ENCODE measurements at places on chromosomes 2 and 18.

DNA sequence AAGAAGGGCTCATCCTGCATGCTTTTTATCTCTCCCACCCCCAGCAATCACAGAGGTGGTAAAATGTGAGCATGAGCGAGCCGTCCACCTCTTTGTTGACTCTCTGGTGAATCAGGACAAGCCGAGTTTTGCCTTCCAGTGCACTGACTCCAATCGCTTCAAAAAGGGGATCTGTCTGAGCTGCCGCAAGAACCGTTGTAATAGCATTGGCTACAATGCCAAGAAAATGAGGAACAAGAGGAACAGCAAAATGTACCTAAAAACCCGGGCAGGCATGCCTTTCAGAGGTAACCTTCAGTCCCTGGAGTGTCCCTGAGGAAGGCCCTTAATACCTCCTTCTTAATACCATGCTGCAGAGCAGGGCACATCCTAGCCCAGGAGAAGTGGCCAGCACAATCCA is 19.5 kb downstream of the LIPG start:
- no peak for DNase-seq

DNA sequence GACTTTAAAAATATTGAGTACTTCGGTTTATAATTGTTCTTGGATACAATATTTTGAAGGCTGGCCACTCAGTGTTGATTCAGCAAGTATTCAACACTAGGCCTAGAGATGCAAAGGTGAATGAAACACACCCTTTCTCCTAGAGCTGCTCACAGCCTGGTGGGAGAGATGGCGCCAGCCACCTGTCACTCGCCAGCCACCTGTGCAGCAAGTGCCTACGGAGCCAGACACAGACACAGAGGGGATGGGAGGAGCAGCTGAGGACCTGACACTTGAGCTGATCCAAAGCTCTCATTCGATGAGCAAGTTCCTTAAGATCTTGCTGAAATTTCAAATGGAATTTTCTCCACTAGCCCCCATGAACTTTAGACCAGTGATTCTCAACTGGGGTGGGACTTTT is 151.1 kb upstream of the RIOK3 start:
- DNase-seq: no peak

GRCh38 chr2:189291460-189291859 is 111.9 kb upstream of the COL5A2 start:
- DNase-seq: no peak

GRCh38 chr2:47833516-47833968 is 50.6 kb downstream of the MSH6 start:
- no peak for DNase-seq

GRCh38 chr2:54041135-54041534 is 70.3 kb upstream of the PSME4 start:
- DNase-seq: no peak

DNA sequence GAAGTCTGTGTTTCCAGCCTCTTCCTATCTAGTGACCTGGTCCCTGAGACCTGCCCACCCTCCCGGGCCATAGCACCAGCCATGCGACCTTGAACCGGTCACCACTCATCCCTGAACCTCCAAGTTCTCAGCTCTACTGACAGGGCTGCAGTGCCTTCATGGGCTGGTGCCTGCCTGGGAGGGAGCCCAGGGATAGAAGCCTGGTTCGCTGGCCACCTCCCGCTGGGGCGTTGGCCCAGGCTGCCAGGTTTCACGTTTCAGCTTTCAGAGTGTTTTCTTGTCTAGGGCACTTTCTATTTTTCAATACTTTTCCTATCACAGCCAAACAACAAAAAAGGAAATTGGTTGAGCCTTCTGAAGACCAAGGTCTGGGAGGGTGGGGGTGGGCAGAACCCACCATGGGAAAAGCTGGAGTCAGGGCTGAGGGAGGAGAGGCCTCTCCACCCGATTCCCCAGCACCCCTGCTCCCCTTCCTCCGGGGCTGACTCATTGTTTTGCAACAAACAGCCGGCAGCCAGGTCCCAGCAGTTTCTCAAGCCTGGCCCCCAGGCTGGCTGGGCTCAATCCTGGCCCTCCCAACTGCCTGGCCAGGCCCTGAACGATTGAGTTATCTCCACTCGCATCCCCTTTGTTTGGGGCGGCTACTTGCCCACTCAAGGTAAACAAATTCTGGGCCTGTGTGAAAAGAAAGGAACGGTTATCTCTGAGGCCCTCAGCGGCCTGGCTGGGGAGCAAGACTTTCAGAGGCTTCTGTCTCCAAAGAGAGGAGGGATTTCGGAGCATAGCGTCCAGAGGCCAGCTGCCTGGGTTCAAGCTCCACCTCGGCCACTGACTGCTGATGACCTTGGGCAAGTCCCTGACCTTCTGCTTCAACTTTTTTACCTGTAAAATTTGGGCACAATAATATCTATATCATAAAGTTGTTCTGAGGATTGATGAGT is 47.5 kb downstream of the ZFP36L2 start:
- DNase-seq: peak; percentile 54

DNA sequence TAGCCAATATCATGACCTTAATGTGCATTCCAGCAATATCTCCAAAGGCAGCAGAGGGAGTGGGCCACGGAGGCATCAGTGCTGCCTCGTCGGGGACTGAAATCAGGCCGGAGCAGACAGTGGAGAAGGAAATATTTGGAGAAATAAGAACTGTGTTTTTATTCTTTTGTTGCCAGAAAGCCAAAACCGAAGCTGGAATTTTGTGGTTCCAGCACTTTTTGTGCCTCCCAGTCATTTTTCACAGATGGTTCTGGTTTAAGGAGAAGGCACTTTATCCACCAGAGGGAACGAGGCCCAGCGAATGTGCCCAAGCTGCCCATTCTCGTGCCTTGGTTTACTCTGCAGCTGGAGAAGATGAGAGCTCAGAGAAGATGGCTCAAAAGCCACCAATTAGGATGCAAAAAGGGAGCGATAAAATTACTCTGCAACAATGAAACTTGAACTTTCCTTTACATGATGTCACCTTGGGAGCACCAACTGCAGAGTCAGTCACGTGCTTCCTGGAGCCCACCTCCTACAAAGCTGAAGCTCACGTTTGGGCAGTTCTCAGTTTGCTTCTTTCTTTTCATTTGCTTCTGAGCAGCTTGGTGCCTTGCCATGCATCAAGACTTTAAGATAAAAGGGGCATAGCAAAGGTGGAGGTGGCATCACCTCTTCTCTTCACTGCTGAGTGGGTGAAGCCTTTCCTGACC is 288.7 kb downstream of the LPIN1 start:
- DNase-seq: no peak

DNA sequence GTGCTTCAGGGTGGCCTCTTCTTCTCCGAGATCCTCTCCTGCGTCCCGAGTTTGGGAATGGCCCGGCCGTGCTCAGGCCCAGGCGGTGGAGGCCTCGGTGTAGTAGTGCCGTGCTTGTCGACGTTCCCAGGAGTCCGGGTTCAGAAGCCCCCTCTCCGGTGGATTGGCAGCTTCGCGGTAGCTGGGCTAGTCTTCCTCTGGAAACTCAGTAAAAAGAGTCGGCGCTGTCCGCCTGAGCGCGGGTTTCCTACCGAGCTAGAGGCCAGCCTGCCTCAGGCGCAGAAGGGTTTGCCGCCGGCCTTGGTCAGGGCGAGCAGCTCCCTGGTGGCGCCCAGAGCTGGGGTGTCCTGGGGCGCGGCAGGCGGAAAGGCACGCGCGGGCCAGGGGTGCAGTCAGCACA is 3.2 kb downstream of the RALBP1 start:
- DNase-seq: no peak

- DNase-seq: no peak
These were observed 7.4 kb downstream of the ASXL3 start for GRCh38 chr18:33585431-33585775.

DNA sequence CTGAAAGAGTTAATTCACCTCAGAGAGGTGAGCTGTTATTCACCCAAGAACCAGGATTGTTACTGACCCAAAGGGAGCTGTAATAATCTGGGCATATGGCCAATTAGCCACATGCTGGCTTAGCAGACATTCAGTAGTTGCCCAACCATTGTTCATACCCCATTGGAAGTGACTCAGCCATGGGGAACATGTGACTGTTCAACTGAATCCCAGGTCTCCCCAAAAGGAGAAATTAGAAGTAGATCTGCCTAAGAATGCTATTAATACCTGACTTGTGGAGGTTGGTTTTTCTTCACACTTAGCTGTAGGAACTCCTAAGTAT is 272.6 kb upstream of the UBE2E3 start:
- DNase-seq: peak; percentile 59

DNA sequence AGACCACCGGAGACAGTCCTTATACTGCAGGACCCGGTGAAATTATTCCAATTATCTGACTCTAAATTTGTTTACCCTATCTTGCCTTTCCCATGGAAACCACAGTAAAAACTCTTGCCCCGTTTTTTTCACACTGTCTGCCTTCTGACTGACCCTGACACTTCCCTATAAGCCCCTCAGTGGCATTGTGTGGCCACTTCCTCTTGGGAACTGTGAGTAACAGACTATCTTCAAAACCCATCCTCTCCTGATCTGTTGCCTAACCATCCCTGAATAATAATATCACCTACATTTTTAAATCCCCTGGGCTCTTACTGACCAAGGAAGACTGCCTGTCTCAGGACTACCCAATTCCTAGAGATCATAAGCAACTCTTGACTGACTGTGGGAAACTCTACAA is 42.6 kb upstream of the RNF152 start:
- DNase-seq: no peak

- DNase-seq: no peak
These were observed 284.7 kb downstream of the LRRTM1 start for GRCh38 chr2:80019571-80020460.

DNA sequence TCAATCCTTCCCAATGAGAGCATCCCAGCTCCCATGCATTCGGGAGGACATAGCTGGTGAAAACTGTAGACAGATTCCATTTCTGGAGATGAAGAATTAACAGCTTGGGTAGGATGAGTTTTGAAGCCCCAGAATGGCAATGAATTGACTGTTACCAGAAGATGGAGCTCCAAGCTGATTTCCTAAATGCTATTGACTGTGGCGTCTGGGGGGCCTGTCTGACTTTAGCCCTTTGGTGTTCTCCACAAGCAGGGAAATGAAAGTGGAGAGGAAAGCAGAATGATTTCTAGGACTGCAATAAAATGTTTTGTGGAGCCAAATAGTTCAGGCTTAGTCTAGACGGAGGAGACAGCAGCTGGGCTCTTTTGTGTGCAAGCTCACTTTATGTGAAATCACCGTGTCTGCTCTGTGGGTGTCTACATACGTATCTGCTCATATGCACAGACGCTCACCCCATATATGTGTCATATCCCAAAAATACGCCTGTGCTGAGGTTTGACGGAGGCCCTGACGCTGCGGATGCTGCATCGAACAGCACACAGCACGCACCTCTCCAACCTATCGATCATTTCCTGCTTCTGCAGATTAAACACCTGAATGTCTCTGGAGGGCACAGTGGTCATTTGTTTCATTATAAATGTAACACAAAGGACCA is 166.4 kb upstream of the PXDN start:
- DNase-seq: no peak

- DNase-seq: no peak
These were observed 81.7 kb upstream of the TMEM200C start for GRCh38 chr18:5977022-5977421.

DNA sequence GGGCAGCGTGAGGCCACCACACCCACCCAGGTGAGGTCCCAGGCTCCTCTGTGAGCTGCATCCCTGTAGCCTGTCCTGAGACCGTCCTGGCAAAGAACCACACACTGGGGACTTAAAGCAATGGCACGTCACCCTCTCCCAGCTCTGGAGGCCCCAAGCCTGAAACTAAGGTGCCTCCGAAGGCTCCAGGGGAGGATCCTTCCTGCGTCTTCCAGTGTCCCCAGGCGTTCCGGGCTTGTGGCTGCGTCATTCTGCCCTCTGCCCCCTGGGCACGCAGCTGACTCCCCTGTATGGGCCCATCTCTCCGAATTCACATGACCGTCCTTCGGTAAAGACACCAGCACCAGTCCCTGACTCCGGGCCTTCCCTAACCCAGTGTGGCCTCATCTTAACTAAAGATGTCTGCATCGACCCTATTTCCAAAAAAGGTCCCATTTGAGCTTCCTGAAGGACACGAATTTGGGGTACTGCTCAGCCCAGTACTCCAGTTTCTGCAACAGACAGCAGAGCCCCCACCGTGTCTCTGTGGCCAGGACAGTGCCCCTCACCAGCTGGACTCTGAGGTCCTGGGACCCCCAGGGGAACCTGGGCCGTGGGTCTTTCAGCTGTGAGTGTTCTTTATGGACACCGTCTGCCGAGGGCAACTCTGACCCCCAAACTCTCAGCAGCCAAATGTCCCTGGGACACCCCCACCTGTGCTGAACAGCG is 75.2 kb upstream of the CTDP1 start:
- DNase-seq: no peak

DNA sequence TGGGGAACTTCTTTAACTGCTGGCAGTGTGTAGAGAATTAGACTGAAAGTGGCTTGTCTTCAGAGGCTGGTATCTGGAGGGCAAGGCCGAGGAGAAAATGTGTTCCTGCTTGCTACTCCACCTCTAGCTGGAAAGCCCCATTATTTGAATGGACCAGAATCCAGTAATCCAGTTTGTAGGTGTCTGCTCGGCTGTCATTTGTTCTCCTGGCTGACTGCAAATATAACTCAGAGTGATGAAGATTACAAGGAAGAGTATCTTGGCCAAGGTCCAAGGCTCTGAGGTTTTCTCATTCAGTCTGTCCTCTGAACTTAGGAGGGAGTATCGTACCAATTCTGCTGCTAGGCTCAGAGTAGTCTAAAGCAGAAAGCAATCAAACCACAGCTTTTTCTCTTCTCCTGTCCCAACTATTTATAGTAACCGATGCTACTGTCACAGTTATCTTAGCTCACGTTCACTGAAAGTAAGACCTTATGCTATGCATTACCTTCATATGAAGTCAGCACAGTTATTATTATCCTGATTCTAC is 228.6 kb downstream of the SETBP1 start:
- DNase-seq: peak; percentile 9

DNA sequence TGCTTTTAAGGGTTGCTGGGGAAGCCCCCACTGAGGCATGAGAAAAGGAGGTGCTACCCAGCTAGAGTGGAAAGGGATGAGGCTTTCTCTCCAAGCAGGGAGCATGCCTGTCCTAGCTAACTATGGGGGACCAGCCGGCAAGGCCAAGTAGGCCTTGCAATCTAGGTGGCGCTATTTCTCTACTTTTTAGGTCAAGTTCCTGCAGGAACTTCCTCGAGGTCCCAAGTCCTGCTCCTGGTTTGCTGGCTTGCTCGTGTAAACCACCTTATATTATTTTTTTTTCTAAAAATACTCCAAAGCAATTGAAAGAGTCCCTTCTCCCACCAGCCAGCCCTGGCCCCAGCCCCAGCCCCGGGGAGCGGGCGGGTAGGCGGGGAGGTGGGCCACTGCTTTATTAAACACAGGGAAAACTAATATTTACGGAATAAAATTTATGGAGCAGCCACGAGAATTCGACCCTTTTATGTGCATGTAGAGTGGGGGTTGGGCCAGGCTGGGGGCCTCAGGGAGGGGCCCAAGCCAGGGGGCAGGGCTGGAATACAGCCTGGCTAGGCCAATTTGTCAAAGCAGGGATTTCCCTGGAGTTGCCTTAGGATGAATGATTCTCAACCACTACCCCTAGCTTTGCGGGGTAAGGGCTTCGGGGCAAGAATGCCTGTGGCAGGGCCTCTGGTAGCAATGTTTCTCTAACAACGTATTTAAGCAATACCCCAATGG is 12.8 kb upstream of the IHH start:
- no peak for DNase-seq

- DNase-seq: peak; percentile 45
These were observed 75.6 kb upstream of the APCDD1 start for GRCh38 chr18:10378688-10379420.

Measured in fibroblast of skin of left biceps (primary cell).